CD4-positive, alpha-beta T cell treated with Interleukin-6 at 100 ng/mL for 8 hours (primary cell): ENCODE measurements at places on chromosomes 2 and 18.

DNA sequence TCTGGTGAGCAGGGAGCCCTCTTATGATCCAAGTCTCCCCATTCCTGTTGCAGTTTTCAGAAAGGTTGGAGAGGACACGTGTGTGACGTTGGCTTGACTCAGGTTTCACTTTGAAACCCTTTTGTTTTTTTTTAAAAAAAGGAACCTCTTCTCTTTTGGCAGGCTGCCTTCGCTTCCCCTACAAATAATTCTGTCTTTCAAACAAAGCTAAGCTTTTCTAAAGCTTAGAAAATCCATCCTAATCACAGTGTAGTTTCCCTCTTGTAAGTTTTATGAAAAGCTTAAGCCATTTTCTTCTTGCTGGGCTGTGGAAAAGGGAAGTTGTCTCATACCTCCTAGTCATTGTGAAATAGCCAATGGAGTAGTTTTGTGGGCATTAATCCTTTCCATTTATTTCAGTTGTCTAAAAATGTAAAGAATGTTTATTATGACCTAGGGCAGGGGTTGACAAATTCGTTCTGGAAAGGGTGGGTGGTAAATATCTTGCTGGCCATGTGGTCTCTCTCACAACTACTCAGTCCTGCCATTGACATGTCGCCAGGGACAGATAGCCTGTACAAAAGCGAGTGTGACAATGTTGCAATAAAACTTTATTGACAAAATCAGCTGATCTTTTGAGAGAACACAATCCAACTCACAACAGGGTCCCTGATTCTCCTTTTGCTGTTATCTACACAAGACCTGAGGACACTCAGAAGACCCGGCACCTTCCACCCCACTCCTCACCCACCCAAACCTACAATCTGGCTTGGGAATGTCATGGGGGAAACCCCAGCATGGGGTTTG is 878.8 kb downstream of the RNF144A start:
- DNase-seq, result no peak

GRCh38 chr2:68379184-68379708 is 14.2 kb downstream of the PLEK start:
- DNase-seq, result no peak

- DNase-seq, result no peak
Observed at GRCh38 chr2:50786345-50786744, 245.6 kb downstream of the NRXN1 start.

DNA sequence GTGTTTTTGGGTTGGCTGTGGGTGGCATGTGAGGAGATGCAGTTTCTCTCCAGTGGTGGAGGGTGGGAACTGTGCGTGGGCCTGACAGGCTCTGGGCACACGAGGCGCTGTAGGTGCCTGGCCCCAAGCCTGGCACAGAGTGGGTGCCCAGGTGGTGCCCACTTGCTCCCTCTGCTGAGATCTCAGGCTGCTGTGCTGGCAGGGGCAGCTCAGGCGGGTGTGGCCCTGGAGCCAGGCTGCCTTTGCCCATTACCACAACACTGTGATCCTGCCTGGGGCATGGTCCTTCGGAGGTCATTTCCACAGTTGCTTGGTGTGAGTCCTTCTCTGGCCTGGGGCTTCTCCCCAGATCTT is 20.4 kb downstream of the TSHZ1 start:
- no peak for DNase-seq

DNA sequence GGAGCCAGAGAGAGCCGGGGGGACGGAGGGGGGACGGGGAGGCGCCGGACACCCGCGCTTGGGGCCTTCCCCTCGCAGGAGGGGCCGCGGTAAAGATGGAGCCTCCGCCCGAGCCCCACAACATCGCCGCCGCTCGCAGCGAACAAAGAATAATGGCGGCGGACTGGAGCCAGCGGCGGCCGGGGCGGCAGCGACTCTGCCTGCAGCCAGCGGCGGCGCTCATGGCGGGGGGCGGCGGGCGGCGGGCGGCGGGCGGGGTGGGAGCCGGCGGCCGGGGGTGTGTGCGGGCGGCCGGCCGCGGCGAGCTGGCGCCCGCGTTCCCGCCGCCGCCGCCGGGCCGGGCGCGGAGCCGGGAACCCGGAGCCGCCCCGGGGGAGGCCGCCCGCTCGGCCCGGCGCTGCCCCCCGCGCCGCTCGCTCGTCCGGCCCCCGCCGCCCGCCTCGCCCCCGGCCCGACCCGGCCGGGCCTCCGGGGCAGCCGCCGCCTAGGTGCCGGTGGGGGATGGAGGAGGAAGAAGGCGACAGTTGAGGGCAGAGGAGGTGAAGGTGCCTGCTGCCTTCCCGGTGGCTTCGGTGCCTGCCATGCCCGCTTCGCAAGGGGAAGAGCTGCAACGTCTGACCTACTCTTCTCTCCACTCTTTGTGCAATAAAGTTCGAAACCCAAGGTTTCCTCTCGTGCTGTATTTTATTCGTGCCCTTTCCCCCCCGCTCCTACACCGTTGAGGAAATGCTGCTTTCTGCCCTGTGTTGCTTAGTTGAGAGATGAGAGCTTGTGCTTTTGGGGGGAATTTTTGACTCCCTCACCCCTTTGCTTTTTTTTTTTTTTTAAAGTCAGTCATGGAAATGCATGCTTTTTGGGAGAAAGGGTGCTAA is 634 bp downstream of the CREB1 start:
- DNase-seq, result peak; percentile 55

DNA sequence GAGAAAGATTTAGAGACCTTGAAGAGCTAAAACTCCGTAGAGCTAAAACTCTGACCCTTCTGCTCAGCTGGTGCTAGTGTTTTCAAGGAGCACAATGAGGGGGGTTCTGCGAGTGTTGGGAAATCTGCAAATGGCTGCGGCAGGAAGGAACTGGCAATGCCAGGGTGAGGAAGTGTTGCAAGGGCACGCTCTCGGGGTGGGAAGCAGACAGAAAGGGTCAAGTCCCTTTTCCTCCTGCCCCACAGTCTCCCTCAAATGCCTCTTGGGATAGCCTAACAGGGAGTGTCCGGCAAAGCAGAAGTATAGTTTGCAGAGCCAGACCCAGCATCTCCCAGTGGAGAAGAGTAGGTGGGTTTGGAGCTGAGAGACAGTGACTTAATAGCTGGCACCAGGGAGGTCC is 60.5 kb downstream of the NCAPH start:
- no peak for DNase-seq

GRCh38 chr2:74513605-74514367 is 464 bp upstream of the TLX2 start:
- no peak for DNase-seq

DNA sequence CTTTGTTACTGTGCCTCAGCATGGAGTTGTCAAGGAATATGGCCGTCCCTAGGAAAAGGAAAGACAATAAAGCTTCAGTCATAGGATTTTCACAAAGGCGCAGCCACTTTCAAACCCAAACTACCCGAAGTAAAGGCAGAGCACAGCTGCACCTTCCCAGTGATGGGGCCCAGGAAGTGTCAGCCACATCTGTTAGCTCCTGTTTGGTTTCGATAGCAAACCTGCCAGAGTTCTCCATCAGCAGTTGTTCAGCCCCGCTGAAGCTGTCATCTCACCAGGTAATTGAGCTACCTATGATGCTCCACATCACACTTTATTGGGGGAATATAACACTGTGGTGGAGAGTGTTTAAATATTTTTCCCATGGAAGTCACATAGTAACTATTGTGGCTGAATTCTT is 80.7 kb downstream of the LRATD1 start:
- no peak for DNase-seq

GRCh38 chr18:23885750-23886149 is 128.8 kb upstream of the TTC39C start:
- no peak for DNase-seq

- DNase-seq, result no peak
Observed at GRCh38 chr2:5945742-5946141, 253.6 kb downstream of the SOX11 start.

DNA sequence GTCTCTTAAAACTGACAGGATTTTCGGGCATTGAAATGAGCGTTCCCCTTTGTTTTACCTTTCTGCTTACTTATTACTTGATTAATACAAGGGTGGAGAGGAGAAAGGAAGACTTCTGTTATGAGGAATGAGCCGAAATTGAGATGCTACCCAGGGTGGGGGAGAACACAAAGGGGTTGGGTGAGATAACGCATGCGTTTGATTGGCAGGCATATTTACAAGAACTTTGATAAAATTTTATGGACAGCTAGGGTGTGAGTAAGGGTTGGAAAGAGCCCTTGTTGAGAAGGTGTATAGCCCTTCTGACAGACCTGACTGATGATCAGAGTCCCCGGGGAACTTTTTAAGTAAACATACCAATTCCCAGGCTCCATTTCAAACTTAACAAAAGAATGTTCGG is 1.8 kb downstream of the RNF138 start:
- DNase-seq, result no peak

DNA sequence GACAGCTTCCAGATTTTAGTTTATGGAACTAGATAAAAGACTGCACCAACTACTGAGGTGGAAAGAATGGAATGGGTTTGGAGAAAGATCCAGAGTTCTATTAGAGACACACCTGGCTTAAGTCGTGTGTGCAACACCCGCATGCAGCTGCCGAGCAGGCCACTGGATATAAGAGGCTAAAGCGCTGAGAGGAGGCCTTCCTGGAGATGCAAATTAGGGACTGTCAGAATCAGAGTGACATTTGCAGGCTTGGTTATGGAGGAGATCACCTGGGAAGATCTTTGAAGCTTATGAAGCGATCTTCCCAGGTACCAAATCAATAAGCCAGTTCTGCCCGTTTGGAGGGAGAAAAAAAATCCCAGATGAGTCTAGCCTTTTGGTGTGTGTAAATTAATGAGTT is 30.4 kb upstream of the KLHL29 start:
- DNase-seq, result no peak

DNA sequence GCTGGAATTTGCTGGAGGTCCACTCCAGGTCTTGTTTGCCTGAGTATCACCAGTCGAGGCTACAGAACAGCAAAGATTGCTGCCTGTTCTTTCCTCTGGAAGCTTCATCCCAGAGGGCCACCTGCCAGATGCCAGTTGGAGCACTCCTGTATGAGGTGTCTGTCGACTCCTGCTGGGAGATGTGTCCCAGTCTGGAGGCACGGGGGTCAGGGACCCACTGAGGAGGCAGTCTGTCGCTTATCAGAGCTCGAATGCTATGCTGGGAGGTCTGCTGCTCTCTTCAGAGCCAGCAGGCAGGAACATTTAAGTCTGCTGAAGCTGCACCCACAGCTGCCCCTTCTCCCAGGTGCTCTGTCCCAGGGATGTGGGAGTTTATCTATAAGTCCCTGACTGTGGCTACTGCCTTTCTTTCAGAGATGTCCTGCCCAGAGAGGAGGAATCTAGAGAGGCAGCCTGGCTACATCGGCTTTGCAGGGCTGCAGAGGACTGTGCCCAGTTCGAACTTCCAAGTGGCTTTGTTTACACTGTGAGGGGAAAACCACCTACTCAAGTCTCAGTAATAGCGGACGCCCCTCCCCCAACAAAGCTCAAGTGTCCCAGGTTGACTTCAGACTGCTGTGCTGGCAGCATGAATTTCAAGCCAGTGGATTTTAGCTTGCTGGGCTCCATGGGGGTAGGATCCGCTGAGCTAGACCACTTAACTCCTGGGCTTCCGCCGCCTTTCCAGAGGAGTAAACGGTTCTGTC is 301.1 kb downstream of the ERBB4 start:
- DNase-seq, result no peak

DNA sequence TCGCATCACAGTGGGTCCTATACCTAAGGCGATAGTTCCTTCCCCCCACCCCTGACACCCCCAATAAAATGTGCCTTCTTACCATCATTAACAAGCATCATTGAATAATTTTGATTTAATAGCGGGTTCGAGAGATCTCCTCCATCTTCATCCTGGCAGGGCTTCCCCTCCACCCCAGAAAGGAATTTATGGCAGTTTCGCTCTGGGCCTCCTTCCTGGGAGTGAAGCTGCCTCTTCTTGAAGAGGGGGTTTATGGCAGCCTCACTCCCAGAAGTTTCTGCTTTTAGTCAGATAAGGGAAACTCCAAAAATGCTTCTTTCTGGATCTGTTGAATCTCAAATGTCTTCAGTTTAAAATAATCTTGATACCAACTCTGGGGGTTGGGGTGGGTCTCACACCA is 45.7 kb downstream of the RRM2 start:
- no peak for DNase-seq

- DNase-seq, result no peak
Observed at GRCh38 chr2:112239862-112240261, 15.0 kb downstream of the ZC3H8 start.

- DNase-seq, result no peak
Observed at GRCh38 chr2:148730085-148730484, 85.5 kb downstream of the EPC2 start.

DNA sequence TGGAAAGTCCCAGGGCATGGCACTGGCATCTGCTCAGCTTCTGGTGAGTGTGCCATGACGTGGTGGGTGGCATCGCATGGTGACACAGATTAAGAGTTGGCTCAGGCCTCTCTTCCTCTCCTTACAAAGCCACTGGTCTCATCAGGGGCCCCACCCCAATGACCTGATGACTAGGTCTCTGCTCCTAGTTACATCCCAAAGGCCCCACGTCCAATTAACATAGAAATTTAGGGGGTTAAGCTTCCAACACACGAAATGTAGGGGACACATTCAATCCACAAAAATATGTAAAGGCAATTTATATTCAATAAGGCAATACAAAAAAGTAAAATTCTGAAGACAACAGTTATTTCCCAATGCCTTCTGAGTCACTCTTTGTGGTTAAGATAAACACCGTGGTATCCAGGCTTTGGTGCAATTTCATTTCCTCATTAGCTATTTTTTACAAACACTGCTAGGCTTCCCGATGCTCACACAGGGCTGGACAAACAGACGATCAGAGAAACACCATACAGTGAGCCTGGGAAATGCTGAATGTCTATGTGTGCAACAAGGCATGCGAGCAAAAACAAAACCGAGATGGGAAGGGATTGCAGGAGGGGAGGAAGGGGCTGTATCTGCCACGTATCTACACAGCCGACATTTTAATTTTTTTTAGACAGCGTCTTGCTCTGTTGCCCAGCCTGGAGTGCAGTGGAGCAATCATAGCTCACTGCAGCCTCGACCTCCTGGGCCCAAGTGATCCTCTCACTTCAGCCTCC is 67.2 kb downstream of the MBP start:
- peak; percentile 43 for DNase-seq

- DNase-seq, result no peak
Observed at GRCh38 chr2:72828840-72829507, 3.1 kb upstream of the EXOC6B start.

DNA sequence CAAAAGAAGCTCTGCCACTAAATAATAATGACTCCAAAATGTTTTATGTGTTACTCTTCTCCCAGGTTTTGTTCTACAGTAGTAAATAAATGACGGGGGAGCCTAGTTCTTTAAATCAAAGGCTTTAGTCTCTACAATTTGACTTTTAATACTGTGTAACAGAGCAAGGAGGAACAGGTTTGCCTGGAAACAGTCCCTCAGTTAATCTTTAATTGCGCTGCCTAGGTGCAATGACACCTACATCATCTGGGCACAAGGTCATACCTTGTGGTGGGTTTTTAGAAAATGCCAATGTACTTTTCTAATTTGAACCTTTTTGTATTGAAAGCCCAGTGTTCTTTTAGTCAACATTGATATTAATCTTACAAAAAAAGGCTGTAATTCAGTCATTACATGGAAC is 287.3 kb upstream of the SETBP1 start:
- DNase-seq, result no peak

- DNase-seq, result no peak
Observed at GRCh38 chr2:221050020-221050795, 521.9 kb downstream of the EPHA4 start.
